ENCODE measurements at places on chromosomes 12 and 14.

GRCh38 chr12:52636189-52636588, 15.8 kb downstream of the KRT2 start:
- no peak for DNase-seq

DNA sequence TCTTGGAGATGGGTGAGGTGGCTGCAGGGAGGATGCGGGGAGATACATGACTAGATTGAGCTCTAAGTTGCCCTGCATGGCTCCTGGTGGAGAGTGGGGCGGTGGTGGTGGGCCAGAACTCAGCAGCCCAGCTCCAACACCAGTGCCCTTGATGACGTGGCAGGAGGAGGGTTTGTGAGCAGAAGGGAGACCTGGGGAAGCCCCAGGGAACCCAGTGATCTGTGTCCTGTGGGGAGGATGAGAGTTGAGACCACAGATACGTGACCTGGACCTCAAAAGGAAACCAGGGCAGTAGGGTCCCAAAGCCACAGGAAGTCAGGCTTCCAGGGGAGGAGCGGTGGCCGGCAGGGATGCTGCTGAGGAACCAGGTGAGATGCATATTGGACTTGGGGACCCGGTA, 989.1 kb upstream of the TMEM132C start:
- no peak for DNase-seq

DNA sequence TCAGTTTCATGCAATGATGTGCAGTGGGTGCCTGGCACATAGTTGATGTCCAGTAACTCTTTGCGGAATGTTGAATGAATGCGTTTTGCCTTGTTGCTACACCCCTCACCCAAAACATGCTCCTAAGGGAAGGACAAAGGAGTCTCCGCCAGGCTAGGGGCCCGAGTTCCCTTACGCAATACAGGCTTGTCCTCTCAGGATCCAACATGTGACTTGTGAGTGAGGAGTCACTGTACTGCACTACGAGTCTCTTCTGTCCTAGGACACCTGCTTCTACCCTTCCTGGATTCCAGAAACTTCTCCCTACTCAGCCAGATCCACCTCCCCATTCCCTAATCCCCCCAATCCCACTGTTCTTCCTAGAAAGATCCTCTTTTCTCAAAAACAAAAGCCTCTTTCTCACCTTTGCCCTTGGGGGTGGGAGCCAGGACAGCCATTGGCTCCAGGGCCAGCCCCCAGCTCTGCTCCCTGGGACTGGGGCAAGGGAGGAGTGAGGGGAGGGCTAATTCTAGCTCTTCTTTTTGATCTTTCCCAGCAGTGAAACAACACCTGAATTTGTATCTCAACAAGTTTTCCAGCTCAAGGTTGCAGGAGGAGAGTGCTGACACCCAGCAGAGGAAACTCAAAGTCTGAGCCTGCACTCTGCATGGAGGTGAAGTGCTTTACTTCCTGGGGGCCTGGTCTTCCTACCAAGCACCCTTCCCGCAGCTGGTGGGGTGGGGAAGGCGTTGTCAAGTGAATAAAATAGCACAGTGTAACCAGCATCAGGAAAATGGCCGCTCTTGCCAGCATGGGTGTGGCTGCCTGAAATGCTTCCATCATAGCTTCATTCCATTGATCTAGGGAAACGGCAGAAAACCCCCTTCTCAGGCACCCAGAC, 3.4 kb upstream of the OTUB2 start:
- no peak for DNase-seq

GRCh38 chr12:11907625-11908024, 163.1 kb upstream of the BCL2L14 start:
- DNase-seq: no peak

- no peak for DNase-seq
These were observed 110.6 kb upstream of the AMIGO2 start for GRCh38 chr12:47190271-47190750.

GRCh38 chr12:21851151-21851550, 76.6 kb upstream of the KCNJ8 start:
- DNase-seq: no peak

- DNase-seq: no peak
These were observed 263 bp upstream of the IFT81 start for GRCh38 chr12:110123919-110124268.

DNA sequence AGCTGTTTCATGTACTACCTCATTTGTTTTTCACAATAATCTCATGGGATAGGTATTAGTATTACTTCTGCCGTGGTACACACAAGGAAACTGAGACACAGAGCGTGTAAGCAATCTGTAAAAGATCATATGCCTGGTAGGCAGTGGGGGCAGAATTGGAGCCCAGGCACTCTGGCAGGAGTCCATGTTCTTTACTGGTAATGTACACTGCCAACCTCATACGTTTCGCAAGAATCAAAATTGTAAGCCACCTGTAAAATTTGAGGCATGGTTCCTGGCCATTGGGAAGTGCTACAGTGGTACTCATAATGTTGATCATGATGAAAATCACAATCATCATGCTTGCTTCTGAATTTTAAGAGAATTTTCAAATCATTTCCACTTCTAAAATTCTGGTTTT, 40.7 kb downstream of the TMTC1 start:
- DNase-seq: no peak

DNA sequence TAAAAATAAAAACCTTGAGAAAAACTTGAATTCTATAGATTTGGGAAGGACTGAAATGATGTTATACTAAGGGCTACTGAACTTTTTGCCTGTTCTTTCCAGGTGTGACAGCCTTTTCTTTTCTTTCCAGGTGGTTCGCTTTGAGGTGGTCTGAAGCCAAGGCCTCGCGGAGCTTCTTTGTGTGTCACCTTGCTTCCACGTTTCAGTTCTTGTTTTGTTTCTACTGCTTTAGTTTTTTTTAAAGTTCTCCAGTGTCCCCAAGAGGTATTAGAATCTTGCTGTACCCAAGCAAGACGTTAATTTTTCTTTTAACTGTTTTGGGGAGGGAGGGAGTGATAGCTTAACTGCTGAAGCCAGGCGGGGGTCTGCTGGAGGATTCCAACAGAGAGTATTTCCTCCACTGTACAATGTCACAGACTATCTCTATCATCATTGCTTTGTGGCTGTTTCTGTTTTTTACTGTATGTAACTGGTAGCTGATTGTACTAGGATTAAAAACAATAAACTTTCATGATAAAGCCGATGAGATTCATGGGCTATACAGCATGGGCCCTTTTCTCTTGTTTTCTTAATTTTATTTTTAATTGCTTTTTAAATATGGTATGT, 40.2 kb downstream of the PROX2 start:
- DNase-seq: no peak

DNA sequence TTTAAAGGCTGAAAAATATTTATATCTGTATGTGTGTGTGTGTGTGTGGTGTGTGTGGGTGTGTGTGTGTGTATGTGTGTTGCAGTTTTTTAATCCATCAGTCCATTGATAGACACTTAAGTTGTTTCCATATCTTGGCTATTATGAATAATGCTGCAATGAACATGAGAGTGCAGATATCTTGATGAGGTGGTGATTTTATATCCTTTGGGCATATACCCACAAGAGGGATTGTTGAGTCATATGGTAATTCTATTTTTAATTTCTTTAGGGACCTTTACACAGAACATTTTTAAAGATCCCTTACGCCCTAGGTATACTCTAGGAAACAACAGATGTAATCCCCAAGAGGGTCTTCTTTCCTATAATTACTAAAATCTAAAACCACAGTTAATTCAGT, 154.5 kb upstream of the CLEC14A start:
- no peak for DNase-seq

- peak; percentile 24 for DNase-seq
These were observed 75.9 kb downstream of the AKAP6 start for GRCh38 chr14:32404784-32405573.

GRCh38 chr12:121582583-121583333, 1.9 kb upstream of the KDM2B start:
- no peak for DNase-seq

DNA sequence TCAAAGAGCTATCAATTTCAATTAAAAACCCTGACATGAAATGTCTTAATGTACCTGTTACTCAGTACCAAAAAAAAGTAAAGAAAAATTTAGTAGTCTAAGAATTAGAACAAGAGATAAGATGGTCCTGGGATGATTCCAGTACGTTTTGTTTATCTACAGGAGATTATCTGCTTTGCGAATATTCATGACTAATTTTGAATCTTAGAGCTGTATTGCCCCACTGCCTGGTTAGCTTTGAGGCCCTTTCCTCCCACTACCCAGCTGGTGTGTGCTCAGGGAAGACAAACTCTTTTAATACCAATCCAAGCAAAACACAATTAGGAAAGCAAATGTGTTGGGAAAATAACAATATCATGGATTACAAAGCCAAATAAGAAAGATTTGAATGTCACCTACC, 263.5 kb downstream of the FOXG1 start:
- DNase-seq: no peak

DNA sequence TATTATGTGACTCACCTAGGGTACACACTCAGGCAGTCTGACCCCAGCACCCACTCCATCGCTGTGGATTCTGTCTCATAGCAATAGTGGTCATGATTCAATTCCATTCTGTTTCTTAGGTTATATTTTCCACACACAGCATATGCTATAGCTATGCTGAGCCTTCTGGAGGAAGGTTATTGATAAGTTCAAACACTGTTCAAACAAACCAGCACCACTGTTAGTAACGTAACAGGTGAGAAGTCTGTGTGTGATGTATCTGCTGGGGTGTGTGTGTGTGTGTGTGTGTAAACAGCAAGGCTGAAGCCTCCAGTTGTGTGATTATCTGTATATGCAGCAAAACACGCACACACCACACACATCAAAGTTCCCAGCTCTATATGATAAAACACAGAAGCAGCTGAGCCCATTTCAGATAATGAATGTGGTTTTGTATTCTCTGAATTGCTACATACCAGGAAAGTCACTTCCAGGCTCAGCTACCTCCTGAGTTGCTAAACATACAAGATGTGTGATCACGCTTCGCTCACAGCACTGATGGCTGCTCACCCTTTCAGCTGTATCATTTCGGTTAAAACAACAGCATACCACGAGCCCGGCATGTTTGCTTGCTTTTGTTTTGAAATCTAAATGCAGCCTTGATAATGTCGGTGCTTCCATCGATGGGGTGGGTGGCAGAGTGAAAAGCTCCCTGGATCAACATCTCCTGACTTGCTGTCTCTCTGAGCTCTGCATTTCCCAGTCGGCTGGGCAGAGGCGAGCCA, 6.8 kb upstream of the SYNE3 start:
- DNase-seq: no peak

GRCh38 chr12:67892259-67893021, 96.8 kb upstream of the IFNG-AS1 start:
- no peak for DNase-seq

- no peak for DNase-seq
These were observed 2.5 kb upstream of the ZCCHC8 start for GRCh38 chr12:122503147-122503751.

DNA sequence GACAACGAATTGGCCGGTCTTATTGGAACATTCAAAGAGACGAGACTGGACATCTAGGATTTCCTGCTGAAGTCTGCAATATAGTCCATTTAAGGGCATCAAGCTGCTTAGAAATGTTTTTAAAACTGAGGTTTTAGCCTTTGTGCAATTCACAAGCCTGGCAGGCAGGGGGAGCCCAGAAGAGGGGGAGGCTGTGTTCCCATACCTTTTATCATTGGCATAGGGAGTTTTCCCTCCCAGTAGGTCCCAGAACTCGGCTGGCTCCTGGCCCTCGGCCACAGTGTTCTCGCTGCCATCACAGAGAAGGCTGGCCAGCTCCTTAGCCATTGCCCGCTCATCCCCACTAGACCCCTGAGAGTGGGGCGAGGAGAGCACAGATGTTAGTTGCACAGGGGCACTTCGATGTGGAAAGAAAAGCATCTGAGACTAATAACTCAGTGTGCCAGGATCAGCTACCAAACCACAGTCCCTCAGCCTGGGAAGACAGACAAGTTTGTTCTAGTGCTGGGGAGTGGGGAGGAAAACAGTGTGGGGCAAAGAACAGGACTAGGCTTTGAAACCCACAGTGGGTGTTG, 15.1 kb downstream of the AVIL start:
- peak; percentile 41 for DNase-seq

- no peak for DNase-seq
These were observed 2.5 kb upstream of the PSEN1 start for GRCh38 chr14:73133795-73134194.

DNA sequence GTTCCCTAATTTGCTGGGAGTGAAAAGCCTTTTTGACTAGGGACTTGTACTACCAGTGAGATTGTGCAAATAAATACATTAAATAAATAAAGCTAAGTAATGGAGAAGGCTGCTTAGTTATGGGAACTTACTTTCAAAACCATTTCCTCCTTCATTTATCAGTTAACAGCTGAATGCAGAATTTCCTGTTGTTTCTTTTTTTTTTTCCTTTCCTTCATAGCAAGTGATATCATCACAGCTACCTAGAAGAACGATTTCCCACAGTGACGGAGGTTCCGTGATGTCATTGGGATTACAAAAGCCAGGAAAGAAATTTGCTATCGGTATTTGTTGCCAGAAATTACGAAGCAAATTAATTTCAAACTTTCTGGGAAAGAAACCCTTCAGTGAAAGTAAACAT, 42.1 kb upstream of the SOCS2 start:
- DNase-seq: no peak

GRCh38 chr14:96989306-96989705, 192.1 kb downstream of the VRK1 start:
- DNase-seq: no peak

GRCh38 chr14:35331605-35332516, 39.7 kb downstream of the PSMA6 start:
- no peak for DNase-seq

Data from right hindlimb (tissue), 1 donor.